ENCODE measurements at places on chromosomes 12 and 14.
A peak's percentile ranks its signal among the peaks of the same experiment; 100 is the strongest.

DNA sequence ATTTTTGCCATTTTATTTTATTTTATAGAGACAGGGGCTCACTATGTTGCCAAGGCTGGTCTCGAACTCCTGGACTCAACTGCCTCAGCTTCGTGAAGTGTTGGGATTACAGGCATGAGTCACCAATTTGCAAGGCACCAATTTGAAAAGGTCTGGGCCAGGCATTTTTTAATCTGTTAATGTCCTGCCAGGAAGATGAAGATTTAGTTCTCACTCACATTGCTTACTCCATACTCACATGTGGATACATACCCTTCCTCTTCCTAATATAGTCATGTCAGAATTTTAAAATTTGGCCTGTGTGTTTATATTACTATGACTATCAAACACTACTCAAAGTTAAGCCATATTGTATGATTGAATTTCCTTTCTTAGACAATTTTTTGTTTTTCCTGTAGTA lies 15.3 kb upstream of the EML1 start:
- DNase-seq: peak; percentile 22

DNA sequence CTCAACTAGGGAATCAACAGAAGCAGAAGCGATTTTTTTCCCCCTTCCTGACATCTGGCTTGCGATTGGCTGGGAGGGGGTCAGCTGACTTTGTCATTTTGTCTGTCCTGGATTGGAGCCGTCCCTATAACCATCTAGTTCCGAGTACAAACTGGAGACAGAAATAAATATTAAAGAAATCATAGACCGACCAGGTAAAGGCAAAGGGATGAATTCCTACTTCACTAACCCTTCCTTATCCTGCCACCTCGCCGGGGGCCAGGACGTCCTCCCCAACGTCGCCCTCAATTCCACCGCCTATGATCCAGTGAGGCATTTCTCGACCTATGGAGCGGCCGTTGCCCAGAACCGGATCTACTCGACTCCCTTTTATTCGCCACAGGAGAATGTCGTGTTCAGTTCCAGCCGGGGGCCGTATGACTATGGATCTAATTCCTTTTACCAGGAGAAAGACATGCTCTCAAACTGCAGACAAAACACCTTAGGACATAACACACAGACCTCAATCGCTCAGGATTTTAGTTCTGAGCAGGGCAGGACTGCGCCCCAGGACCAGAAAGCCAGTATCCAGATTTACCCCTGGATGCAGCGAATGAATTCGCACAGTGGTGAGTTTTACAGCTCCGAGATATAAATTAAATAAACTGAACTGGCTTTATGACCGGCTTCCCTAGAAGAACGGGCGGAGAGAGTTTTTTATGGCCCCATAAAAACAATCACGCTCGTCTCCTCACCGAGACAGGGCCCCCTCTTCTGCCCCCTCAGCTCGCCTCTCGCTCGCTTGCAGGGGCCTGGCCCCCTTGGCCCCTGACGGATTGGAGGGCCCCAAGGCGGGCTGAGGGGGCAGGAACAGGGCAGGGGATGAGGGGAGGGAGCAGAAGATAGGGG lies at the start of gene HOXC6:
TSS of gene HOXC6 (plus strand) at position 127 of the 888 bp plus-strand sequence. CDS start at position 209, 82 bp downstream.
- no peak for DNase-seq

DNA sequence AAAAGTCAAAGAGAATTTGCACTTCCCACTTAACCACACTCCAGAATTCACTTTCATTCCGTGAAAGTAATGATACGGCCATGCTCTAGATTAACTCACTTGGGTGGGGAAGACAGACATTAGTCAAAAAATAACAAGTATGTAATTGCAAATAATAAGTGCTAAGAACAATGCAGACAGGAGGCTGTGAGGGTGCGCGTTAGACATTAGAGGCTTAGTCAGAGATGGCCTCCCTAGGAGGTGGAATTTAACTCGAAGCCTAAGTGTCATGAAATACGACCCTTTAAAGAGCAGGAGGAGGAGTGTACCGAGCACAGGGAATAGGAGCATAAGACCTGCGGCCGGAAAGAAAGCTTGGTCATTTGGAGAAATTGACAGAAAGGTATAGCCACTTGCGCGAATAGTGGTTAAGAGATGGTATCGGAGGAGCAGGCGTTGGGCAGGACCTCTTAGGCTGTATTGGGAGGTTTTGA lies 628 bp downstream of the SNRPF start:
- peak; percentile 41 for DNase-seq

DNA sequence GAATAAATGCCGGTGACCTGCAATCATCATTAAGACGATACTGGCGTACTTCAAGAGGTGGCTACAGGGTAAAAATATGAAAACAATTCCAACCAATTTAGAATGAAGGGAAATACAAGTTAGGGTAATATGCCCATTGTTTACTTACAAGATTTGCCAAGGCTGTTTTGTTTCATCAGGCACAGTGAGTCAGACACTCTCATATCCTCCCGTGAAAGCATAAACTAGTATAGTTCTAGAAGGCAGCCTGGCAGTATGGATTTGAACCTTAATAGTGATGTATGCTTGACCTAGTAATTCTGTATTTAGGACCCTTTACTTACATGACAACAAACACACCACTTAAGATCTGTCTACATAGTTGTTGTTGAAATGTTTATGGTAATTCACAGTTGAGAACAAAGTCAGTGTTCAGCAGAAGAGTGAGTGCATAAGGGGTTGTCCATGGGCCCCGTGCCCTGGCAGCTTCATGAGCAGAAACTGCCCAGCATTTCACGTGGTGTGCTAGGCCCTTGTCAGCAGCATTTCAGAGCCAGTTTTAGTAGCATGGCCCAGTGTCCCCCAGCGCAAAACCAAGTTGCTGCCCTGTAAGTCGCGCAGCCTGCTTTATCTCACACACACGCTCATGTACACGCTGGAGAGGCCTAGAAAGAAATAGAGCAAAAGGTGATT lies 80.8 kb downstream of the EP400 start:
- peak; percentile 21 for DNase-seq

DNA sequence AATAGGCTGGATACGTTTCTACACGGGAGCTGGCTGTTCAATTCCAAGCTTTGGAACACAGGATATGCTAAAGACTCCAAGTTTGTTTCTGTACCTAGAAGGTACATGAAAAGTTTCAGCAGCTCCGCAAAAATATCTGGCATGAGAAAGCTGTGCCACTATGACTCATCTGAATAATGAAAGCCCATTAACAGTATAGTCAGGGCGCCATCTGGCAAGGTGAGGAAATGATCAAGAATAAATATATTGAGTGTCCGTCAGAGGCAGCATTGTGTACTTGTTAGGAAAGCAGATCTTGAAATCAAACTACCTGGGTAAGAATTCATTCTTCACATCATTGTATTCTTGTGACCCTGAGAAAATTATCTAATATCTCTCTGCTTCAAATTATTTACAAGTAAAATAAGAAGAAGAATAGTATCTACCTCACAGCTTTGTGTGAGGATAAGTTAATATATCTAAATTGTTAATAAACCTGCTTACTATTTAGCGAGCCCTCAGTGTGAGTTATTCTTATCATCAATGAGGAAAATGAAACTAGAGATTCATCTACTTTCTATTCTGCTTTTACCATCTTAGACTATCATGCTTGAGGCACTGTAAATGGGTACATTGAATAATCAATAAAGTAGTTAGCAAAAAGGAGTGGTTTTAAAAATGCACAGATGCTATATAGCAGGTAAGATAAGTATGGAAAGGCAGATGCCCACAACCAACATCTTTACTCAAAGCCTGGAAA lies 53.5 kb downstream of the FSCB start:
- no peak for DNase-seq

- no peak for DNase-seq
Measured at GRCh38 chr14:50331596-50331995, 19.5 kb downstream of the DMAC2L start.

DNA sequence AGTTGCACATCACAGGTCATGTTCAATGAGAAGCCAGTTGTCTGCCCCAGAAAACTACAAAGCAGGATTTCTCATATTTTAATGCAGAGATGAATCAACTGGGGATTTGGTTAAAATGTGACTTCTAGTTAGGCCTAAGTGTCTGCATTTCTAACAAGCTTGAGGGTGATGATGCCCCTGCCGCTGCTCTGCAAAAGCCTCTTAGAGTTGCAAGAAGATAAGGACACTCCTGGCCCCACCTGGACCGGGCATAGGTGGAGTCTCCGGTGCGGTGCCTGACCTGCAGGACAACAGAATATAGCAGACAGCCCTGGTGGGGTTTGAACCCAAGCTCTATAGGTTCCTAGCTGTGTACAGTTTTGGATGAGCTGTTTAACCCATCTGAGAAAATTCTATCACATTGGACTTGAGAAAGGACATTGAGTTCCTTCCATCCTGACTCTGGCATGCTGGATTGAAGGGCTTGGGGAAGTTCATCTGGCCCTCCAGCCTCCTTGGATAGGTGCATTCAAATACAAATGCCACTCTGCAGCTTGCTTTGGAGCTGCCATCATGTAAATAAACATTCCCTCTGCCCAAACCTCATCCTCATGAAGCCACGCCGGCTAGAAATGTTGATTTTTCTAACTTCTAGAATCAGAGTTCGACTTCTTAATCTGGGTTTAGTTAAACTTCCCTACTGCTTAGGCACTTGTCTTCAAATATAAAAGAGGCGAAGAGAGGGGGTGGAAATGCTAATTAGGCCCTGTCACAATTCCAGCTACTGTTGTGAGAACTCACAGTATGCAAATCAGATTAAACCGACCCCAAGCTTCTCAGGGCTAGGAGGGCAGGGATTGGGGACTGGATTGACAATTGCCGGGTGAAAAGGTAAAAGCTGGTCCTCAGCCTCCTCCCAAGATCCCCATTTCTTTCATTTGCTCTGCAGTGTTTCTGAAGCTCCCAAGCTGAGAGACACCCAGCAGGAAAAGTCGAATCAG lies 1225.6 kb downstream of the VRK1 start:
- no peak for DNase-seq

Data from cardiac fibroblast (primary cell).